ENCODE measurements at places on chromosomes 6 and 20.

- DNase-seq: no peak
These were observed 53.8 kb downstream of the MACROD2 start for GRCh38 chr20:14049111-14049510.

- DNase-seq: no peak
These were observed 234.2 kb upstream of the SULF2 start for GRCh38 chr20:48019496-48019895.

DNA sequence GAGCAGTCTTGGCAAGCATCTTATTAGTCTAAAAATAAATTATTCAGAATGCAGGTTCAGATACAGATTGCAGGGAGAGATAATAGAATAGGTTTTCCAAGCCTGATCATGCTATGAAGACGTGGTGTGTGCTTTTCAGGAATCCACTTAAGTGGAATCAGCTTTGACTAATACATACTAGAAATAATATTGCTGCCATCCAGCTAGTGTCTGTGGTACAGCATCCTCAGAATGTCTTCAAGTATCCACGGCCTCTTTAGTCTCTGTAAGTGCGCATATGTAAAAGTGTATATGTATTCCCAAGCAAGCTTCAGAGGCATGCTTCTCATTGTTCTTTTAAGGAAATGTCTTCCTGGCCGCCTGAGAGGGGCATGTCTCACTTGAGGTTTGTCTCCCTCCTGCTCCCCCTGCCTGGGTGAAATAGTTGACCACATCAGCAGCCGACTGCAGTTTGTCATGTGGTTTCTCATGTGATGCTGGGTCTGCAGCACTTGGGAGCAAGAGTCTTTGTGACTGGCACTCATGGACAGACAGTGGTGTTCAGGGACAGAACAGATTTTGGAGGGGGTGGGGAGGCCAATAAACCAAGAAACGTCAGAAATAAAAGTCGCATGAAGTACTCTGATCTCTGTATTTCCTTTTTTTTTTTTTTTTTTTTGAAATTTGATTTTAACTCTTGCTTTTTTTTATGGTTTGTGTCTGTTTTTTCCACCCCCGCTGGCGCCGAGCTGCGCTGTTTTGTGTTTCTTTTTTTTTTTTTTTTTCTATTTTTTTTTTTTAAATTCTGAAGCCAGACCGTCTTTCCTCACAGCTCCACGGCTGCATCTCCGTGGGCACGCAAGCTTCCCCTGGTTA, 150.8 kb downstream of the PRL start:
- no peak for DNase-seq

DNA sequence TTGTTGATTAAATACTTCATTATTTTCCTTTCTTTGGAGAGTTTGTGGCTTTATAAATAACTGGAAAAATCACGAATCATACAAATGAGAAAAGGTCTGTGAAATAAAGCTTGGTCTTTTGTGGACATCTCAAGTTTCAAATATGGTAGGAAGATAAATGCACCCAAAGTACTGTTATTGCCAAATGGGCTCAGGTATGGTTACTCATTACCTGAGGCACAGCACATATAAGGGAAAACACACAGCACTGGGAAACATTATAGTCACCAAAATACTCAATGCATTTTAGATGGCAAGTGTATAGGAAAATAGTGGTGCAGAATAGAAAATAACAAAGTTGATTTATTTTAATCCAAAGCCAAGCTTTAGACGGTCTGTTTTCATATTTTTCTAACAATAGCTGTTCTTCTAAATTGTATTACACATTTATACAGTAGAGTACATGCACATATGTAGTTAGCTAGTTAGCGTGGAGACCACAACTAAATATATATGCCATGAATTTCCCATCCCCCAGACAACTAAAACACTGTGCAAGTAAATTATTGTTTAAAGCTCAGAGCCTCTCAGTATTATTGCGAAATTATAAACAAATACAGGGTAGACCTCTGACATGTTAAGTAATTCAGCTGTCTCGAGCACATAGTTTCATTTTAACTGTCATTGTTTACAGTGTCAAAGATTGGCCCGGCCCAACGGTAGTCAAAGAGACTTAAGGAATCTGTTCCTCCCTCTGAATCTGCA, 336.0 kb downstream of the SYNE1 start:
- no peak for DNase-seq

GRCh38 chr20:46376196-46376785, 30.1 kb downstream of the ELMO2 start:
- DNase-seq: no peak

DNA sequence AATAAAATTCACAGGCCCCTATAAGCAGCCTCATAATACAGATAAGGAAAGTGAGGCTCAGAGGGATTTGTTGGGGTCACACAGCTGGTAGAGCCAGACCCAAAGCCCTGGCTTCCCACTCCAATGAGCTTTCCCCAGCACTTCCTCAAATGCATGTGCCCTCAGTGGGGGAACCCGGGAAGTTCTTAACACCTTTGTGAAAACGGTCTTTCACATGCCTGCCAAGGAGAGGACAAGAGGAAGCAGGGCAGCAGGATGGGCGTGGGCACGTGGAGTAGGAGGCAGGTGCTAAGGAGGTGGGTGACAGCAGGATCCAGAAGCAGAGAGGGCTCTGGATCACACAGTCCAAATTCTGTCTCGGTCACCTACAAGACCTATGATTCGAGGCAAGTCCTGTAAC, 598 bp downstream of the PI16 start:
- no peak for DNase-seq
